ENCODE measurements at places on chromosomes 4 and X. TPM values are rescaled to one million over a fixed set of nuclear protein-coding genes. Genes with fewer than 3 reads are reported as not detected.

- no peak overlapping the region for H3K27ac ChIP-seq
- no peak overlapping the region for H3K4me3 ChIP-seq
- H3K36me3 ChIP-seq, result peaks cover 24% of the 10 kb centered on the region
- no peak for DNase-seq
- no peaks in the 10 kb centered on the region for H3K27me3 ChIP-seq
- H3K4me1 ChIP-seq, result peaks cover 2% of the 10 kb centered on the region
Observed at GRCh38 chr4:15689540-15689939, 7.9 kb downstream of the FAM200B start.

The UGT2A1 gene
- total RNA-seq, result not detected

The P2RY10 gene
- total RNA-seq, result 39.3 TPM

GRCh38 chr4:41678951-41679350 is 69.6 kb downstream of the PHOX2B start:
- no peak overlapping the region for H3K4me3 ChIP-seq
- no peak overlapping the region for H3K27ac ChIP-seq
- no peaks in the 10 kb centered on the region for H3K27me3 ChIP-seq
- no peaks in the 10 kb centered on the region for H3K4me1 ChIP-seq
- DNase-seq, result no peak
- no peaks in the 10 kb centered on the region for H3K36me3 ChIP-seq

GRCh38 chrX:1763294-1763693 is 148.4 kb downstream of the ASMT start:
- peak overlapping the region; percentile 60 for H3K27ac ChIP-seq
- H3K4me1 ChIP-seq, result peaks cover 12% of the 10 kb centered on the region
- H3K4me3 ChIP-seq, result no peak overlapping the region
- peak; percentile 10 for DNase-seq
- no peaks in the 10 kb centered on the region for H3K27me3 ChIP-seq
- H3K36me3 ChIP-seq, result peaks cover 19% of the 10 kb centered on the region

DNA sequence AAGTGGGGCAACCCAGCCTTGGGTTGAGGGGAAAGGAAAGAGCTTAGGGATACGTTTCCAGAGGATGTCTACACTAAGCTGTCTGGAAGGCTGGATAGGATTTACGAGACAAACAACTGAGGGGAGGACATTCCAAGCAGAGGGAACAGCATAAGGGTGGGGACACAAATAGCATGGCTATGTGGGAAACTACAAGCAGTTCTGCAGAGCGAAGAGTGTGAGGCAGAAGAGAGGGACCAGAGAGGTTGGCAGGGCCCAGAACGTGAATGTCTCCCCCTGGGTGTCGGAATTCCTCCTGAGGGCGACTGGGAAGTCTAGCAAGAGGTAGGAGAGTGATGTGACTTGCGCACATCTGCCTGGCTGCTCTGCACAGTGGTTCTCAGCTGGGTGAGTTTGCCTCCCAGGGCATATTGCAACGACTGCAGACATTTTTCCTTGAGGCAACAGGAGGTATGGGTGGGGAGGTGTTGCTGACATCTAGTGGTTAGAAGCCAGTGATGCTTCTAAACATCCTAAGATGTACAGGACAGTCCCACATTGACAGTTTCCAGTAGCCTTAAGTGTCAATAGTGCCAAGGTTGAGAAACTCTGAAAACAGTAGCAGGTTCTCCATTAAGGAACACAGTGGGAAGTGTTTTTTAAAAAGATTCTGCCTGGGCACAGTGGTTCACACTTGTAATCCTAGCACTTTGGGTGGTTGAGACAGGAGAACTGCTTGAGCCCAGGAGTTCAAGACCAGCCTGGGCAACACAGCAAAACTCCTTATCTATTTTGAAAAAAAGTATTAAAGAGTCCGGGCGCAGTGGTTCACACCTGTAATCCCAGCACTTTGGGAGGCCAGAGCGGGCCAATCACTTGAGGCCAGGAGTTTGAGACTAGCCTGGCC is 9.2 kb downstream of the NDUFA1 start:
- H3K27ac ChIP-seq, result peak overlapping the region; percentile 5
- no peak overlapping the region for H3K4me3 ChIP-seq
- peak; percentile 34 for DNase-seq
- H3K4me1 ChIP-seq, result peaks cover 9% of the 10 kb centered on the region
- H3K36me3 ChIP-seq, result peaks cover 5% of the 10 kb centered on the region

DNA sequence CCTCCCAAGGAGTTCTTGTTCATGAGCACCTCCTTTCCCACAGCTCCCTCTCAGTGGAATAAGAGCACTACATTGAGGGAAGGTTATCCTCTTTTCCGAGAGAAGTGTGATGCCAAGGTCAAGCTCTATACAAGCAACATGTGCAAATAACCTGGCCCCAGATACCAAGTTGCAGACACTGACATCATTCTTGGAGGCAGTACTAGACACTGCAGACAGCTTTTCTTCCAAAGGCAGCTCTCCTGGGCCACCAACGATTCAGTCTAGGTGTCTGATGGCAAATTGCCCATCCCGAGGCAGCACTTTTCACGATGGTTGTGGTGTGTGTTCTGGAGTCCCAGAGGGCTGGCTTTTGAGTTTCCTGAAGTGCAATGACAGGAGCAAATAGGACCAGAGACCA is 384.9 kb downstream of the TLL1 start:
- no peaks in the 10 kb centered on the region for H3K27me3 ChIP-seq
- no peaks in the 10 kb centered on the region for H3K4me1 ChIP-seq
- no peak overlapping the region for H3K27ac ChIP-seq
- DNase-seq, result no peak
- H3K4me3 ChIP-seq, result no peak overlapping the region
- H3K36me3 ChIP-seq, result no peaks in the 10 kb centered on the region

GRCh38 chr4:168335621-168336020 is 17.1 kb upstream of the DDX60 start:
- H3K4me3 ChIP-seq, result no peak overlapping the region
- no peak overlapping the region for H3K27ac ChIP-seq
- no peaks in the 10 kb centered on the region for H3K4me1 ChIP-seq
- no peaks in the 10 kb centered on the region for H3K36me3 ChIP-seq
- no peak for DNase-seq

The SERPINA7 gene
- not detected for total RNA-seq

DNA sequence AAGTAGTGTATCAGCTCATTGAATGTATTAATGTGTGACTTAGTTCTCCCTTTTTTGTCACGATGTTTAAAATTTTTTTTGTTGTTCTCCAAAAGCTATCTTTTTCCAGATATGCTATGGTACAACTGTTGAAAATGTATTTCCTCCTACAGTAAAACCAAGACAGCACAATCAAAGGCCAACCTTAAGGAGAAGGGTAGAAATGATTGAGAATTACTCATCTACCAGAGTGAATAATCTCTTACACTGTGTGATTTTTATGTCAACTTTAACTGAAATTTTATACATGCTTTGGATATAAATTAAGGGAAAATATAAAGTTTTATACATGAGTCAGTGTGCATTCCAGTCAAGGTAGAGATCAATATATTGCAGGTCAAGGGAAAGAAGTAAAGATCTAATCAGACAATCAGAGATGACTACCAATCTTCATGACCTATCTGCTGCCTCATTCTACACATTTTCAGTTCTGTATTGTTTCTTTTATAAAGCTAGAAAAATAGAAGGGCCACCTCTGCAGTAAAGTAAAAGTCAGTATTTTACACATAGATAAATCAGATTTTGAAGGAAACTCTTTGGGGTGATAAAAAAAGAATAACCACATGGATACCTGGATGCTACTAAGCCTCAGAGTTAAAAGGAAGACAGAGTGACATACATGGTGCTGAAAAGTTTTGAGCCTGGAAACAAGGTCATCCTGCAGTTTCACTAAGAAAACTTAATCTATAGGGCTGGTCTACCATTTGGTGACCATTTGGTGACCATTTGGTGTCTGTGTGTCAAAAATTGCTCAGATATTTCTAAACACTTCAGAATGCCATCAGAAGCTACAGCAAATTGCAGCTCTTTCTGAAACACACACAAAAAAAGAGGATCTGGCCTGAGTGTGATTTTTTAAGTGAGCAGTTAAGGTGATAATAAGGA is 1.6 kb downstream of the FAM13A start:
- H3K4me3 ChIP-seq, result no peak overlapping the region
- peaks cover 9% of the 10 kb centered on the region for H3K27me3 ChIP-seq
- H3K27ac ChIP-seq, result no peak overlapping the region
- no peaks in the 10 kb centered on the region for H3K36me3 ChIP-seq

The KIT gene
- total RNA-seq, result 0.10 TPM

The CDS1 gene
- total RNA-seq, result 0.17 TPM

- DNase-seq, result no peak
- no peak overlapping the region for H3K4me3 ChIP-seq
- H3K27ac ChIP-seq, result no peak overlapping the region
- H3K27me3 ChIP-seq, result no peaks in the 10 kb centered on the region
Observed at GRCh38 chrX:8147226-8147625, 23.8 kb downstream of the VCX2 start.

The CT55 gene
- total RNA-seq, result not detected

GRCh38 chr4:25972984-25973745 is 59.1 kb downstream of the SMIM20 start:
- H3K4me3 ChIP-seq, result no peak overlapping the region
- DNase-seq, result no peak
- no peak overlapping the region for H3K27ac ChIP-seq
- H3K4me1 ChIP-seq, result no peaks in the 10 kb centered on the region

DNA sequence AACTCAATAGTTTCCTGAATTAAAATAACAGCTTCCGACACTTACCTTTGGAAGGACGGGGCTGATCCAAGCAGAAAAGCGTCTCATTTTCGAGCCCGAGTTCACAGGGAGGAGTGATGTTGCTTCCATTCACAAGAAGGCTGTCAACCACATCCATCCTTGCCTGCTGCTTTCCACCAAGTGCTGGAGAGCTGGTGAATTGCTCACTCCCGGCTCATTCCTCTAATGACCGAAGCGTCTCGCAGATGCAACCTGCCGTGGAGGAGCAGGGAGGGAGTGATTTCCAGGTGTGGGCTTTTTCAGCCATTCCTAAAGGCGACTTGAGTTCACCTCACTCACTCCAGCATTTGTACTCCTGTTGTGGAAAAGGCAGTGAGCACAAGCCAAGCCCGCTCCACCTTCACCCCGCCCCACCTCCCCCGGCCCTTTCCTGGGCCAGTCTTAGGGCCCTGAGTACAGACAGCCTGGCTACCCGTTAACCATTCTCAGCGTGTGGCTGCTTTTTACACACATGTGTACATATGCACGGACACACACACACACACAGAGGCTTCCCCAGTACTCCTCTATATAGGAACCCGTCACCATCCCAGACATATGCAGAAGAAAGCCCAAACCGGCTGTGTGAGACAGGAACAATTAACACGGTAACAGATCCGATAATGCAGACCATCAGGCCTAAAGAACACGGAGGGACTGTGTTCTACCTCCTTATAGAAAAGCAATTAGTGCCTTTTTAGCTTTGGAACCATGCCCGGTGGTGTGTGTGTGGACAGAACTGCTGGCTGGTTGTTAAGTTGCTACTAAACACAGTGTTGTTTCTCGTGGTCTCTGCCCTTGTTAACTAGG is at the start of gene CCKAR:
Gene CCKAR (minus strand): TSS at position 374 of the 849 bp plus-strand sequence. CDS start 217 bp downstream, at position 157.
- no peak for DNase-seq
- no peak within 1 kb of the TSS for H3K27ac ChIP-seq
- no peak within 1 kb of the TSS for H3K4me3 ChIP-seq
- peaks cover 6% of the 10 kb centered on the region for H3K27me3 ChIP-seq
- no peaks in the 10 kb centered on the region for H3K36me3 ChIP-seq

- H3K36me3 ChIP-seq, result peaks cover 1% of the 10 kb centered on the region
- no peak within 1 kb of the TSS for H3K27ac ChIP-seq
- DNase-seq, result no peak
- peak within 1 kb of the TSS; percentile 71 for H3K4me3 ChIP-seq
- peaks cover 11% of the 10 kb centered on the region for H3K27me3 ChIP-seq
- H3K4me1 ChIP-seq, result peaks cover 10% of the 10 kb centered on the region
Observed at GRCh38 chrX:120310861-120311726, at the start of gene TMEM255A. Gene TMEM255A, minus strand, starts transcription at chrX:120311461. Its CDS starts 152 bp downstream, at chrX:120311309.

The DRP2 gene
- total RNA-seq, result 0.58 TPM

DNA sequence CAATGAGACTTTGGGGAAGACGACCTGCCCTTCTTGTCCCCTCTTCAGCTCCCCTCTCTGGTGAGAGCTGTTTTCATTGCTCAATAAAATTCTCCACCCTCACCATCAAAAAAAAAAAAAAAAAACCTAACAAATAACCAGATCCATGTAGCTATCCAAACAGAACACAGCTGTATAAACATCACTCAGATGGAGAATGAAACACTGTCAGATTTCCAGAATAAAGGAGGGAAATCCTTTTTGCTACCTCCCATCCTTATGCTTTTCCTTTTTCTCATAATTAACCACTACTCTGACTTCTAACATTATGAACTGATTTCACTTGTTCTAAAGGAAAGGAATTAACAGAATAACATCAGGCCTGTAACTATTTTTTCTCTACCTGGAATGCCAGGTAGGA is 155.6 kb downstream of the PPP4R3C start:
- no peak for DNase-seq
- no peaks in the 10 kb centered on the region for H3K36me3 ChIP-seq
- no peak overlapping the region for H3K27ac ChIP-seq

- no peaks in the 10 kb centered on the region for H3K36me3 ChIP-seq
- no peaks in the 10 kb centered on the region for H3K4me1 ChIP-seq
- no peak overlapping the region for H3K27ac ChIP-seq
- no peak overlapping the region for H3K4me3 ChIP-seq
Observed at GRCh38 chr4:32025851-32026459, 1305.8 kb downstream of the PCDH7 start.

- H3K4me3 ChIP-seq, result no peak overlapping the region
- H3K4me1 ChIP-seq, result no peaks in the 10 kb centered on the region
- no peak for DNase-seq
- H3K27ac ChIP-seq, result no peak overlapping the region
Observed at GRCh38 chr4:18039113-18039512, 17.6 kb upstream of the LCORL start.

The JCHAIN gene
- not detected for total RNA-seq

- H3K27ac ChIP-seq, result no peak overlapping the region
- no peaks in the 10 kb centered on the region for H3K27me3 ChIP-seq
- H3K36me3 ChIP-seq, result no peaks in the 10 kb centered on the region
Observed at GRCh38 chr4:18935659-18936345, 914.2 kb upstream of the LCORL start.

- H3K27me3 ChIP-seq, result no peaks in the 10 kb centered on the region
- H3K4me1 ChIP-seq, result no peaks in the 10 kb centered on the region
- H3K36me3 ChIP-seq, result no peaks in the 10 kb centered on the region
Observed at GRCh38 chr4:133623847-133624246, 474.8 kb downstream of the PCDH10 start.

- no peaks in the 10 kb centered on the region for H3K36me3 ChIP-seq
- H3K27ac ChIP-seq, result no peak overlapping the region
- H3K4me3 ChIP-seq, result no peak overlapping the region
- no peaks in the 10 kb centered on the region for H3K4me1 ChIP-seq
Observed at GRCh38 chrX:104567506-104567905, 1.5 kb downstream of the IL1RAPL2 start.

DNA sequence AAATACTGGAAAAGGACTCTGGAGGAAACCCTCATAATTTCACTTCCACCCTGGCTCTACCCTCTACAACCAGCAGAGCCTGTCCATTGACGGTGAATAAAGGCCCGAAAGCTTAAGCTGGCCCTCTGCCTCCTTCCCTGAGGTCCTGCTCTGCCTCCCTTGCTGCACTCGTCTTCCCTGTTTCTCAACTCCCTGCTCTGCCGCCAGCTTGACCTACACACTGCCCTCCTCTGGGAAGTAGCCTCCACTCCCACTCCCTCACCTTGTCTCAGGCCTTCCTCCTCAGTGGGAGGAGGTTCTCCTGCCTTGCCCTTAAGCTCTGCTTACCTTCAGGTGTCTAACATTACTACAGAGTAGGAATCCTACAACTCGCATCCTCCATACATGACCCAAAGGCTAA is 608.6 kb upstream of the NR3C2 start:
- no peak for DNase-seq
- no peaks in the 10 kb centered on the region for H3K27me3 ChIP-seq
- no peaks in the 10 kb centered on the region for H3K4me1 ChIP-seq
- no peaks in the 10 kb centered on the region for H3K36me3 ChIP-seq
- H3K27ac ChIP-seq, result no peak overlapping the region

GRCh38 chrX:114075073-114075673 is 508.7 kb upstream of the HTR2C start:
- H3K4me1 ChIP-seq, result no peaks in the 10 kb centered on the region
- H3K27ac ChIP-seq, result no peak overlapping the region
- DNase-seq, result no peak
- H3K4me3 ChIP-seq, result no peak overlapping the region
- no peaks in the 10 kb centered on the region for H3K36me3 ChIP-seq

The RNF175 gene
- not detected for total RNA-seq
